ENCODE measurements at places on chromosomes 7 and 10.

DNA sequence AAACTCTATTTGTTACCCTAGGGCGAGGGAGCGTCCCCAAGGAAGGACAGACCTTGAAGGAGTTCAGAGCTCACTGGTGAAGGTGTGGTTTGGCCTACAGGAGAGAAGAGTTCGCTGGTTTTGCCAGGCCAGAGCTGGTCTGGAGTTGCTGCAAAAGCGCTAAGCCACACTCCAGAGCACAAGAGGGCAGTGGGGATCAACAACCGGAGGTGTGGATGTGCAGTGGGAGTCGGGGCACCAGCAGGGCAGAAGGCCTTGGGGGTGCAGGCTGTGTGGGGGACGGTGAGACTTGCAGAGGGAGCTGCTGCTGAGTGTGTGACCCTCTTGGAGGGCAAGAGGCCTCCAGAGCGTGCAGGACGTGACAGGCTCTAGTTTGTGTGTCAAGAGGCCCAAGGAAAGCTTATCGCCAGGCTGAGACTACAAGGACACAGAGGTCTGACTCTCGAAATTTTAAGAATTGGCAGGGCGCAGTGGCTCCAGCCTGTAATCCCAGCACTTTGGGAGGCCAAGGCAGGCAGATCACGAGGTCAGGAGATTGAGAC, 14.3 kb upstream of the CUL1 start:
- no peak for DNase-seq

GRCh38 chr7:118286131-118286530, 61.6 kb downstream of the ANKRD7 start:
- no peak for DNase-seq

DNA sequence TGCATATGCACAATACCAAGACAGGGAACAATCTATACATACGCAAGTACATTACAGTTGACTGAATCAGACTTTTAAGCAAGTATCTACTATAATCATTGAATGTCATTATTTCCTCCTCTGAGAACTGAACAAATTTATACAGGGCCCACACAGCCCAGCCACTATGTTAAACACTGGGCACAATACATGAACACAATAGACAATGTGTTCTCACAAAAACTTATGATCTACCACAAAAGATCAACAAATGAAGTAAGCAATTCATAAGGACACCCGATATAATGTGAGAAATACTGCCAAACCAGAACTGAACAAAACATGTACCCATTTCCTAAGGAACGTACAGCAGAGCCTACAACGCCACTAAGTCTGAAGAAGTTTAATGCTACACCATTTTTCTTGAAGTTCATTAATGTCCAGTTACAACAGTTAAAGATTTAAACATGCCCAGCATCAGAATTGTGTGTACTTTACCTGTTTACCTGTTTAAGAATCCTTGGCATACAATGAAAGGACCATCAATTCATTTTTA, 31.5 kb downstream of the SHTN1 start:
- DNase-seq: no peak

GRCh38 chr7:92496876-92497275, 19.1 kb upstream of the ERVW-1 start:
- no peak for DNase-seq

- no peak for DNase-seq
These were observed 182.6 kb downstream of the TCF7L2 start for GRCh38 chr10:113132591-113133121.

DNA sequence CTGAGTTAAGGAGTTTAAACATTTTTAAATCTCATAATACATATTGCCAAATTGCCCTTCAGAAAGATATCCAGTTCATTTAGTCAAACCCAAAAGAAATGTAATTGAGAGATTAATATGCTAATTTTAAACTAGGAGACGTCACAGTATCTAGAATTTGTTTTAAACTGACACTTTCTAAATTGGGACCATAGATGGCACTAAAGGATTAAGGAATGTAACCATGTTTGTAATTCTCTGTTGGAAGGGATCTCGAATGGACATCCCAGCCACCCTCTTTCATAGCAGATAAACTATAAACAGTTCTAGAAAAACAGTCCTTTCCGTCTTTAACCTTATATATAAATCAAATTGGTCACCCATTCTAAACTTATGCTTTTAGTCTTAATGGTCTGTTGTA, 30.0 kb upstream of the SAMD9L start:
- peak; percentile 3 for DNase-seq

- no peak for DNase-seq
These were observed 378.3 kb downstream of the KCNMA1 start for GRCh38 chr10:77259171-77259874.

Data from CD4-positive, alpha-beta T cell treated with Interferon alpha-2 for 1 hour (primary cell).